ENCODE measurements at places on chromosomes 13 and 19.

GRCh38 chr19:10517361-10517759 is at the start of gene S1PR5:
TSS of gene S1PR5 (minus strand) at chr19:10517447. CDS start at chr19:10515011, 2,436 bp downstream.
- DNase-seq = no peak

GRCh38 chr13:32938314-32938713 is 77.9 kb upstream of the KL start:
- no peak for DNase-seq

- DNase-seq = no peak
Measured at GRCh38 chr13:52892925-52893324, 44.5 kb upstream of the PCDH8 start.

- no peak for DNase-seq
Measured at GRCh38 chr19:11203194-11204075, 6.1 kb upstream of the KANK2 start.

DNA sequence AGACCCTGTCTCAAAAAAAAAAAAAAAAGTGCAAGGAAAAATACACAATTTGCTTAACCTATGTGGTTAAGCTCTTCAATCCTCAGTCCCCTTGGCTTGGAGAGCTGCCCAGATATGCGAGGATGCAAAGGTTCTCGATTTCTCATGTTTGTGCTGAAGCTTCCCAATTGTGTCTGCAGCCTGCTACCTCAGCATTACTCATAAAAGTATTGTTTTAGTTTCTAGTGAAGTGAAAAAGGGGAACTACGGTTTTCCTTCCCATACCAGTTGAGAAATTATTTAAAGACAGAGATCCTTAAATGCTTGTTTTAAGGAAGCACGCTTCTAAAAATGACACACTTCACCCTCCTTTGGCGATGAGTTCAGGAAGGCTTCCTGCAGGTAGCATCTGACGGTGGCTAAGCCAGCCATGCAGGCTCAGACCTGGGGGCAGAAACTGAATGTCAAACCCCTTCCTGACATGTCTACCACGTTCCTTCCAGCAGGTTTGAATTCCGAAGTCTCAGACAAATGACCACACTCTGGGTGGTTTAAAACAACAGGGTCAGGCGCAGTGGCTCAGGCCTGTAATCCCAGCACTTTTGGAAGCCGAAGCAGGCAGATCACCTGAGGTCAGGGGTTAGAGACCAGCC is 47.9 kb downstream of the RUBCNL start:
- DNase-seq = no peak

DNA sequence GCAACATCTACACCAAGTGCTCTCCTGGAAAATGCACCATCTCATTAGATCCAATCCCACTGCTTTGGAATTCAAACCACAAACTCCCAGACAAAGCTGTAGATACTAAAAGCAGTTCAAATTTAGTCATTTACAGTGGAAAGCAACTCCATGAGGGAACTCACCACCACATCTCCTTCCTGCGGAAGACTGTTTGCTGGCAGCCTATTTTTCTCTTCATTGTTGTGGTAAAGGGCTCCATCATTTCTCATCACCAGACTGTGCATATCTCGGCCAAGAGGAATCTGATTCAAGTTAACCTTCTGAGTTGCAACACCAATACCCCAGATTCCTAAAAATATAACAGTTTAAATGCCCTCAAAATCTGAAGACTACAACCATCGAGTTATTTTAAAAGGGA is 8.4 kb downstream of the SPRYD7 start:
- DNase-seq = no peak

DNA sequence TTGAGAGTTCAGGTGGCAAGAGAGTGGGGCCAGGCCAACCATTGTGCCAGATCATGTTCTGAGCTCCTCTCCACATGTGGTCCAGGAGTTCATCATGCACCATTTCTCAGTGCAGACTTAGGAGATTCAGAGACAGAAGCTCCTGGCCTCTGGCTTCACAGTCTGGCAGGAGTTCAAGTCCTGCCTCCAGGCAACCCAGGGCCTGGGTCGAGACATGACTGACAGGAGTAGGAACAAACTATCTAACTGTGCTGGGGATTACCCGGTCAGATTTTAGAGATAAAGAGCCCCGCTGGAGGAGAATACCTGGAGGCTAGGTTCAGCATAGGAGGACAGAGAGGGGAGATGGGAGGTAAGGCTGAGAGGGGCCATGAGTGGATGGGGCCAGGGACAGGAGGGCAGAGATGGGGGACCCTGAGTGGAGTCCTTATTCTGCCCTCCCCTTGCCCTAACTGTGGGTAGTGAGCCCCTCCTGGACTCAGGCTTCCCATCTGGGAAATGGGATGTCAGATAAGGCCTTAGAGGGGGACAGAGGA is 906 bp upstream of the CYP4F11 start:
- no peak for DNase-seq

DNA sequence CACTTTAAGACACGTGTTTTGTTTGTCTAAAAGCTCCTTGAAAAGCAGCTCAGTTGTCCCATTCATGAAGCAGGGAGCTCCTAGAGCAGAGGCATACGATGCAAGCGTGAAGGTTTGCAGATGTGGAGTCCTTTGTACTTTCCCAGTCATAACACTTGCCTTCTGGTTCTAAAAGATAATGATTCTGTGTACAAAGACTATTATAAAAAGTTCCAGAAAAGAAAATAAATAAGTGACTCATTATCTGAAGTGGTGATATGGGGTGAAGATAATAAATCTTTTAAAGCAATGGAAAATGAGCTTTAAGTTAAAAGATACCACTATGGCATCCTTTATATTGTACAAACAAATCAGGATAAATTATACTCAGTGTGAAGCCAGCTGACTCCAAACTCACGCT is 569.9 kb downstream of the MYO16 start:
- DNase-seq = no peak

GRCh38 chr19:1503925-1504773 is 8.7 kb downstream of the ADAMTSL5 start:
- DNase-seq = no peak

GRCh38 chr19:36460046-36460445 is 29.3 kb downstream of the ZNF566 start:
- DNase-seq = no peak

DNA sequence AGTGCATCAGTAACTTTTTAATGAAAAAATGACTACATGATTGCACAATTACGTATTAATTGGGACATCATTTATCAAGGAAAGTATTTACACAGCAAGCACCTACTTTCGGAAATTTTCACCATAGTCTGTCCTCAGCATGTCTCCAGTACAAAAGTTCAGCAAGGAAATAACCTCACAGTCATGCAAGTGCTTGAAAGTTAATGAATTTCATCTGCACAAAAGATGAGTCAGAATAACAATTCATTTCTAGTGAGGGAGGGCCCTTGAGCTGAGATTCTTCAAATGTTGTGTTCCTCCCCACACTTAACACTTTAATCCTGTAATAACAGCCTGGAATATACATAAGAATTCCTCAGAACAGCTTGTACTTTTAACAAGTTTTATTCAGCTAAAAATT is 49.0 kb upstream of the OXGR1 start:
- DNase-seq = no peak

DNA sequence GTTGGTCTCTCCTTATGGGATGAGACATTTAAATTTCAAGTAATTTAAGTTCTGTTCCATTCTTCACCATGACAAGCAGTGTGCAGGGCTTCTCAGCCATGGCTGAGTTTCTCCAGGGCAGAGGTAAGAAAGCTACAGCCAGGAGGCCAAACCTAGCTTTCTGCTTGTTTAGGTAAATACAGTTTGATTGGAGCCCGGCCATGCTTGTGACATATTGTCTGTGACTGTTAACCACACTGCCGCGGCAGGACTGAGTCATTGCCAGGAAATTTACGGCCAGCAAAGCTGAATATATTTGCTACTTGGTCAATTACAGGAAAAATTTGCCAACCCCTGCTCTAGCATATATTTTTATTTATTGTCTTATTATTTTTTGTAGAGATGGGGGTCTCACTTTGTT is 10.7 kb downstream of the NLRP8 start:
- DNase-seq = no peak

GRCh38 chr19:1847684-1848398 is 442 bp downstream of the REXO1 start:
- DNase-seq = no peak

- no peak for DNase-seq
Measured at GRCh38 chr19:57008432-57008831, 111.4 kb upstream of the USP29 start.

- DNase-seq = no peak
Measured at GRCh38 chr13:112773601-112774447, 84.0 kb downstream of the ATP11A start.

DNA sequence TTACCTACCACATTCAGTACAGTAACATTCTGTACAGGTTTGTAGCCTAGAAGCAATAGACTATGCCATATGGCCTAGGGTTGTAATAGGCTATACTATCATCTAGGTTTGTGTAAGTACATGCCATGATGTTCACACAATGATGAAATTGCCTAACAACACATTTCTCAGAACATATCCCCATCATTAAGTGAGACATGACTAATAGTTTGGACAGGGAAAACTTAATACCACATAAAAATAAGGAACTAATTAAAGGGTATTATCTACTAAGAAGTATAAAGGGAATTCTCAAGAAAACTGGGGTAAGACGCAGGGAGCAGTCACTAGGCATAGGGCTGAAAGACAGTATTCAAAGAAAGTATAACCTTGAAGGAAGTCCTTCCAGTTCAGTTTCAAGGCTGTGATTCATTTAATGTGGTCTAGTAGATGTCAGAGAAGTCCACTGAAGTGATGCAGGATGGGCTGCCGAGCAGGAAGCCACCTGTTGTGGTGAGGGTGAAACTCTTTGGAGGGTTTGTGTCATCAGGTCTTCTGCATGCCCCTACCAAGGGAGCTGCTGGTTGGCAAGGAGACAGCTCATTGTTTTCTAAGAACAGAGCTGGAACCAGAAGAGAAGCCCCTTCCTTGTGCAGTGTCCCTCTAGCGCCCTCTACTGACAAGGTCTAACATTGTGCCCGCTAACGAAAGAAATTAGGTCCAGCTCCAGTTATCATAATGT is 122.9 kb downstream of the OLFM4 start:
- DNase-seq = no peak

GRCh38 chr19:3381701-3382372 is 15.5 kb downstream of the NFIC start:
- DNase-seq = no peak

- DNase-seq = no peak
Measured at GRCh38 chr13:72463561-72463960, 263.9 kb downstream of the MZT1 start.

DNA sequence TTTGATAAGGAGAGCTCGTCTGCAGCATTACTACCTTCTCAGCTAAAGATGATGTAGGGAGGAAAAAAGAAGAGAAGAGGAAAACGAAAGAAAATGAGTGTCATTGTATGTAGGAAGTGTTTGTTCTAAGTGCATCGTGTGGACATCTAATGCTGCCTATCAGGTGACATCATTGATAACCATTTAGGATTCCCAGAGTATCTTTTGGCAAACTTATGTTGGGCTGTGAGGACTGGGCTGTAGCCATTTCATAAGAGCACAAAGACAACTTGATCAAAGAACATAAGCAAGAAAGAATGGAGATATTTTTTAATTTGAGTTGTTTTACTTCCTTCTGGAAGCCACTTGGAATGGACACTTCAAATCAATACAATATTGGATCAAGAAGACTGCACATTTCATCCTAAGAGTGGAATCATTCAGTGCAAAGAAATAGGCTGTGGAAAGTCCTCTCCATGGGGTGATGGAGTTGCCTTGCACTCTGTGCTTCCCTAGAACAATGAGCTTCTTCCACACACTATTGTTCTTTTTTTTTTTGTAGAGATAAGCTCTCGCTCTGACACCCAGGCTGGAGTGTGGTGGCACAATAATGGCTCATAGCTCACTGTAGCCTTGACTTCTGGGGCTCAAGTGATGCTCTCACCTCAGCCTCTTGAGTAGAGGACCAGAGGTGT is 52.4 kb upstream of the UBL3 start:
- no peak for DNase-seq

DNA sequence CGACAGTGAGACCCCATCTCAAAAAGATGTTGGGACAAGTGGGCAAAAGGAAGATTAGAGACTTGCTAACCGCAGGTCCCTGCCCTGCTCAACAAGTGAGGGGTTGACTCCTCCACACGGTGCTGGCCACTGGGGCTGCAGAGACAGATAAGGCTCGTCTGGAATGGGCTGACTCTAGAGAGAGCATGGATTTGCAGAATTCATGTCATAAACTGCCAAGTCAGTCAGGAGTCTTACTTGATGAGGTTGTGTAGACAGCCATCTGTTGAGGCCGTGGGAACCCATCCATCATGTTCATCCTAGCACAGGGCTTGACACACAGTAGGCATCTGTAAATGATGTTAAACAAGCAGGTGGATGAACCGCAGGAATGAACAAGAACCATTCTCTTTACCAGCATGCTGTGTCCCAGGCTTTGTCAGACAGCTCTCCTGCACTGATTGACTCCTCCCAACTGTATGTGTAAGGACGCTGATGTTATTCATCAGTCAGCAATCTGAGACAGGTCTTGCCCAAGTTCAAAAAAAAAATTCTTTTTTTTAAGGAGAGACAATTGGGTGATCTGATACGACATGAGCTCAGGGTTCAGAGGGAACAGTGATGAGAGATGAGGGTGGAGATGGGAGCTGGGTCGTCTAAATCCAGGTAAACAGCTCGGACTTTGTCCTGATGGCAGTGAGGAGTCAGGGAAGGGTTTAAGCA is 8.8 kb downstream of the PAF1 start:
- DNase-seq = no peak

DNA sequence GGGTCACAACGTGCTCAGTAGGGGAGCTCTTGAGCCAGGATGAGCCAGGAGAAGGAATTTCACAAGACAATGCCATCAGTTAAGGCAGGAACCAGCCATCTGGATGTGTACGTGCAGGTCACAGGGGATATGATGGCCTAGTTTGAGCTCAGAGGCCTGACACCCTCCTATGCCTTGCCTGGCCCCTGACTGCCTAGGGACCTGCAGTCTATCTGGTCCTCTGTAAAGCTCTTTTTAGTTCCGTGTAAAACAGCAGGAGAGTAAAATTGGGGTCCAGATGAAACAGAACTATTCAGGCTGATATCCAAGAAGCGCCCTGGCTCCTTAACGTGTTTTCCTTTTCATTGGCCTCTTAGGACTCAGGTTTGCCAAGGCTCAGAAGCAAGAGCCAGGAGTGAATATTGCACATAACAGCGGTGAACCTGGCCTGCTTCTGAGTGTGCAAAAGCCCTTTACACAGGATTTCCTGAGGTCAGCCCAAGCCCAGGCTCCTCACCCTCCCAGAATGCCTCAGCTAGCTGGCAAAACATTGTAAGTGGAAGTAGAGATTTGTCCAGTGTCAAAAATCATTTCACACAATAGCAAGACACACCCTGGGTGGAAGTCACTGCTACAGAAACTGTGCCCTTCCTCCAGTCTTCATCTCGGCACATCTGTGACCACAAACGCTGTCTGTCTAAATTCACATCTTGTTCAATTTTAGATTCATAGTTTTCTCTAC is 777.2 kb downstream of the UQCRFS1 start:
- no peak for DNase-seq

DNA sequence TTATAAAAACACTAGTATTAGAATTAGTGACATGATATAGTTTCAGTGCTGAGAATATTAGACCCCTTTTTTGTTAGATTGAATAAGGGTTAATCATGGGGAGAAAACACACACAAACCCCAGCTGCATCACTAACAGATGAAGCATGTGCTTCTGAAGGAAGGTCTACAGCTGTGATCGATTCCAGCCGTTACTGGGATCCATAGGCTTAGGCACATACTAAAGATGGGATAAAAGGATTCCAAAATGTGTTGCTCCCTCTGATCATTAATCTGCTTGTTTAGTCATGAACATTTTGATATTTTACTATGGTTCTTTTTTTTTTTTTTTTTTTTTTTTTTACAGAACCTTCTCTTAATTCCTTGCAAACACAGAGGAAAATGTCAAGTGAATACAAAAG is 1591.3 kb downstream of the EFNB2 start:
- no peak for DNase-seq

GRCh38 chr13:106710266-106710665 is 142.3 kb upstream of the ARGLU1 start:
- DNase-seq = no peak

- no peak for DNase-seq
Measured at GRCh38 chr13:24212674-24213073, 52.2 kb downstream of the SPATA13 start.

All from stimulated activated CD4-positive, alpha-beta T cell treated with anti-CD3 and anti-CD28 coated beads, Interleukin-1b, Interleukin-23, amount 100 ng/mL, for 24 hours (primary cell).